ENCODE measurements at places on chromosomes 1 and 21.

DNA sequence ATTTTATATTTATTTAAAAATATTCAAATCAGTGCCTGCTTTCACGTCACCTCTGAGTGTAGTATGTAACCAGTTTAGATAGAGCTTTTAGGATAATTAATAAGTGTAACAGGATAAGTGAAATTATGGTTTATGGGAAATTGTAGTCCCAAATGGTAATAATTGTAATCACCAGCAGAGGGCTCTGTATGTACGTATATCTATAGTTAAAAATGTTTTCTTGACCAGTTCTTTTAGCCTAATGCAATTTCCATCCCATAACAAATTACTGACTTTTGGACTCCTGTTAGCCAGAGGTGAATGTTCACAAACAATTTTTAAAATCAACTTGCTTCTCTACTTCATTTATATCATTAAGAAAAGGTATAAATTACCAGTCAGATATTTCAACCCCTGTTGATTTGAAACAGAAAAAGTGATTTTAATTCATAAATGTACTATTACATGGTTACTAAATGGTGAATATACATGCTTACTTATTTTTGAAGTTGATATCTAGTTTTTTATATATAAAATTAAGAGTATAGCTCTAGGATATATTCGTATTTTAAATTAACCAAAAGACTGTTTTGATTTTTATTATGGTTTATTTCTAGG is 25.3 kb downstream of the SLC30A7 start:
- DNase-seq, result no peak

DNA sequence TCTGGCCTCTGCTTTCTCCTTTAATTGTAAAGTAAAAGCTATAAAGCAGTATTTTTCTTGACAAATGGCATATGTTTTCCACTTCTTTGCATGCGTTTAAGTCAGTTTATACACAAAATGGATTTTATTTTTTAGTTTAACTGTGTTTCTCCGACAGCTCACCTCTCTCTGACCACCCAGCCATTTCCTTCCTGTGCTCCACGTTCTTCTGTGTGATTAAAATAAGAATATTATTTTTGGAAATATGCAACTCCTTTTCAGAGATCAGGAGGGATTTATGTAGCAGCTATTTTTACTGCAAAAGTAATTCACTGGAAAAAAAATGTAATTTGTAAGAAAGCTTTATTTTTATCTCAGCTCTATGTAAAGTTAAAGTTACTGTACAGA is 18.0 kb downstream of the ETS2 start:
- no peak for DNase-seq

- no peak for DNase-seq
Observed at GRCh38 chr1:94951509-94952208, 24.7 kb upstream of the CNN3 start.

DNA sequence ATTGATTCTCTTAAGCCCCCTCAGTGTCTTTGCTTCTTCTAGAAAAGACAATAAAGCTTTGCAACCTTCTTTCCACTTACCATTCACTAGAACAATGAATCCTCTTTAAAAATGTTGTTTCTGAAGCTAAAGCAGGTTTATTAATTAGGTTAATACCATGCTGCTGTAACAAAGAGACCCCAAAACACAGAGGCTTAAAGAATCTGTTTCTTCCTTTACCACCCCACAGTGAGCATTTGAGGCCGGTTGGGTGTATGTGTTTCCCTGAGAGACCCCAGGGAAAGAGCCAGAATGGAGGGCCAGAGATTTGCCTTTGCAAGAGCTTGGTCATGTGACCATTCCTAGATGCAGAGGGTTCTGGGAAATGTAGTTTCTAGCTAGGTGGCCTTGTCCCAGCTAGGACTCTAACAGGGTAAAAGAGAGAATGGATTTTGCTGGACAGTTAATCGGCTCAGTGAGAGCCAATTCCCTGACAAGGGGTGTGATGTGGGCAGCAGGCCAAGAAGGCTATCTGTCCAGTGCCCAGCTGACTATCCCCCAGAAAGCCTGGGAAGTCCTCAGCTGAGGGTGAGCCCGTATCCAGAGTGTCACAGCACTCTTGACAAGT is 191.8 kb upstream of the TMEM51 start:
- DNase-seq, result no peak

DNA sequence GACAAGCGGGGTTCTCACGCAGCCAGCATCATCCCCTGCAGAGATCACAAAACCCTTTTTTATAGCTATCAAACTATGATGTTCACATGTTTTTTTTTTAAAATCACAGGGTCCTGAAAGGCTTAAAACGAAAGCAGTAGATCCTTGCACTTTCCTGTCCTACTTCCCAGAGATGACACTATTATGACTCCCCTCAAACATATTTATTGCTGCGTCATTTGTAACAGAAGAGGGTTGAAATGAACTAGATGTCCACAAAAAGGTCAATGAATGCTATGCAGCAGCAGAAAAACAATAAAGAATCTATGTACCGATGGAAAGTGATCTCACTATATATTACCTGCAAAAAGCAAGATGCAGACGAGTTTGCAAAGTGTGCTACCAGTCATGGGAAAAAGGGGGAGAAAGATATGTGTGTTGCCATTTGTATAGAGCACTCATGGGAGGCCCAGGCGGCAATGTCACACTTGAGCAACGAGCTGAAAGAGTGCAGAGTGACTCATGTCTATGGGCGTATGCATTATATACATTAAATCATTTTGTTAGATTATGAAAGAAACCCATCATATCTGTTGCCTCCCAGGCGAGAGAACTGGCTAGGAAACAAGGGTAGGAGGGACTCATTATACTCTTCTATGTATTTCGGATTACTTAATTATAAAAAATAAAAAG is 68.9 kb upstream of the PARP1 start:
- DNase-seq, result no peak

DNA sequence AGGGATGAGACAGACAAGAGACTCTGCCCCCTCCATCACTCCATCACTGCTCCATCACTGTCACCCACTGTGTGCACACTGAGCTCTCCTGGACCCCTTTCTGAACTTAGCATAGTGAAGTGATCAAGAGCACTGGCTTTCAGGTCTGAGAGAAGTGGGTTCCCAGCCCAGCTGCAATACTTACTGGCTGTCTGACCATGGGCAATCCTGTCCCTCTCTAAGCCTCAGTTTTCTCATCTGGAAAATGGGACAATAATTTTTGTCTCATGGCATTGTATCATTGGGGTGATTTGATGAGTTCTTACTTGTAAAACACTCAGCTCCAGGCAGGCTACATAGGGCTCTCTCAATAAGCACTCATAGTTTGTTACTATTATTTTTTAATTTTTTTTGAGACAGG is 7.5 kb upstream of the RPS6KA1 start:
- no peak for DNase-seq

- DNase-seq, result no peak
Observed at GRCh38 chr1:113830039-113830438, 17.8 kb upstream of the RSBN1 start.
